Psoas muscle (tissue), 8 donors: ENCODE measurements at places on chromosomes 3 and 15.

GRCh38 chr15:58115692-58116091 is 22.5 kb upstream of the AQP9 start:
- H3K4me1 ChIP-seq = no peaks in the 10 kb centered on the region
- no peaks in the 10 kb centered on the region for H3K36me3 ChIP-seq
- peaks cover 5% of the 10 kb centered on the region for H3K27me3 ChIP-seq
- H3K4me3 ChIP-seq = no peak overlapping the region
- H3K27ac ChIP-seq = no peak overlapping the region

DNA sequence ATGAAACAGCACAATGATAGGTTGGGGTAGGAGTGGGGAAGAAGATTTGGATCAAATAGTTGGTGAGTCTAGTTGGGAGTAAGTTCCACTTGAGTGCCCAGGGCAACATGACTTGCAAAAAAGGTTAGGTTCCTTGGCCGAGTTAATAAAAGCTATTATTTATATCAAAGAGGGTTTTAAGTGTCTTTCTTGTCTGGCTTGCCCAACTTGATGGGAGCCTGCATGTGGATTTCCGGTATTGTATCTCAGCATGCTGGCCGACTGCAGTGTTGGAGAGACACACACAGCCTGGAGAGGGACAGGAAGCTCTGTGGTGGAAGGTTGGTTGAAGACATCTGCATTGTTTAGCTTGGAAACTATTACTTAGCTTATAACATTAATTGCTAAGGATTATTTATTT is 449.5 kb upstream of the TBL1XR1 start:
- no peaks in the 10 kb centered on the region for H3K27me3 ChIP-seq
- no peak overlapping the region for H3K4me3 ChIP-seq
- no peak for DNase-seq

DNA sequence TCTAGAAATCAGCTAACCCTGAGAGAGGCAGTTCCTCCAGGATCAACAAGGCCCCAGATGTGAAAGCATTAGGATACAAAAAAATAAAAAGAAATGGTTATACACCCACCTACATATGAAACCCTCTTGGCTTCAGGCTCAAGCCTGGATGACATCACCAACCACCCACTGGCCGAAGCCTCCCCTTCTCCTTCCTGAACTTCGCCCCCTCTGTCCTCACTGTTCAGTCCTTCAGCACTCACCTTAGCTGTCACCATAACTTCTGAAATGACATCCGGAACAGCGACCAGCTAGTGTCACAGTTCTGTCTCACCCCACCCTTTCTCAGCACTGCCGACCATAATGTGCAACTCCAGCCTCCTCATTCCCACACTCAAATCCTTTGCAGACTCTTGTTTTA is 98.7 kb downstream of the PLCH1 start:
- H3K27me3 ChIP-seq = no peaks in the 10 kb centered on the region
- H3K4me3 ChIP-seq = no peak overlapping the region
- H3K27ac ChIP-seq = no peak overlapping the region
- DNase-seq = no peak
- no peaks in the 10 kb centered on the region for H3K36me3 ChIP-seq

GRCh38 chr3:45654397-45654944 is 34.7 kb upstream of the SACM1L start:
- no peaks in the 10 kb centered on the region for H3K36me3 ChIP-seq
- H3K4me3 ChIP-seq = no peak overlapping the region
- no peaks in the 10 kb centered on the region for H3K27me3 ChIP-seq
- peaks cover 55% of the 10 kb centered on the region for H3K4me1 ChIP-seq
- H3K27ac ChIP-seq = peak overlapping the region; percentile 66
- no peak for DNase-seq

DNA sequence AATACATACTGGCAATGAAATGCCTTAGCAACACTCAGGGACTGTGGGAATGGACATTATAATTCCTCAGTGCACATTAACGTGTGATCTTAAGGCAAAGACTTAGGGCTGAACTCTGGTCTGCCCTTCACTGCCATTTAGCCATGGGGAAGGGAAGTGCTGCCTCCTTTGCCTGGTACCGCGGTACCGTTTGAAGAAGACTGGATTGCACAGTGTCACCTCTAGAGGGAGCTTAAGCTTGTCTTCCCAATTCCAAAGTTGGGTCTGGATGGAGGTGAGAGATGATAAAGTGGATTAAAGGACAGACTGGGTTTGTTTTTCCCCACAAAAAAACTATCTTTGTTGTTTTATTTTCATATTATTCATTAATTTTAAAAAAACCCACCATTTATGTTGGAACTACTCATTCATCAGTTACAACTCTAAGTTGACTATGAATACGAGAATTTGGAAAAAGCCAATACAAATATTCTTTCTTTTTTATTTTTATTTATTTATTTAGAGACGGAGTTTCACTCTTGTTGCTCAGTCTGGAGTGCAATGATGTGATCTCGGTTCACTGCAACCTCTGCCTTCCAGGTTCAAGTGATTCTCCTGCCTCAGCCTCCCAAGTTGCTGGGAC is 60.0 kb upstream of the SYN2 start:
- H3K27ac ChIP-seq = no peak overlapping the region
- H3K27me3 ChIP-seq = peaks cover 5% of the 10 kb centered on the region
- H3K36me3 ChIP-seq = no peaks in the 10 kb centered on the region
- H3K4me1 ChIP-seq = no peaks in the 10 kb centered on the region
- DNase-seq = no peak
- H3K4me3 ChIP-seq = no peak overlapping the region

DNA sequence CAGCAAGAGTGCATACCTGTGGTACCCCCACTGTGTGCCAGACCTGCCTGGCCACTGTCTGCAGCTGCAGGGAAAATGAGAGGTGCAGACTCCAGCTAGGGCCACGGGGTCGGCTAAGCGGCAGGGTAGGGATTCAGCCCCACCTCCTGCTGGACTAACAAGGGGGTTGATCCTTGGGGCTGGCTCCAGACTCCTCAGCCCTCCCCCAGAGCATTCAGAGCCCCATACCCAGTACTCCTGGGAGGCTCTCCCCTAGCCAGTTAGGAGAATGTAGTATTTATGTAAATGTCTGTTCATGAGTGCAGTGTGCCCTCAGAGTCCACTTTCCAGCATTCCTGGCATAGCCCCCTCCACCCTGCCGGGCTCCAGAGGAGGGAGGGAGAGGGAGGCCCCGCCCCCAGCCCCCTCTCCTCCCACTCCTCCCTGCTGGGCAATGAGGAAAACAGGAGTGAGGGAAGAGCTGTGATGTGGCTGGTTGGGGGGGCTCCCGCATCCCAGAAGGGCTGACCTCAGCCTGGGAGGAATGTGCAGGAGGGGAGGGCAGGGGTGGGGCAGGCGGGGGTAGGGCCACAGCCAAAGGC is 4.5 kb upstream of the SEMA3B start:
- peak overlapping the region; percentile 63 for H3K27ac ChIP-seq
- DNase-seq = peak; percentile 82
- no peak overlapping the region for H3K4me3 ChIP-seq
- no peaks in the 10 kb centered on the region for H3K36me3 ChIP-seq

DNA sequence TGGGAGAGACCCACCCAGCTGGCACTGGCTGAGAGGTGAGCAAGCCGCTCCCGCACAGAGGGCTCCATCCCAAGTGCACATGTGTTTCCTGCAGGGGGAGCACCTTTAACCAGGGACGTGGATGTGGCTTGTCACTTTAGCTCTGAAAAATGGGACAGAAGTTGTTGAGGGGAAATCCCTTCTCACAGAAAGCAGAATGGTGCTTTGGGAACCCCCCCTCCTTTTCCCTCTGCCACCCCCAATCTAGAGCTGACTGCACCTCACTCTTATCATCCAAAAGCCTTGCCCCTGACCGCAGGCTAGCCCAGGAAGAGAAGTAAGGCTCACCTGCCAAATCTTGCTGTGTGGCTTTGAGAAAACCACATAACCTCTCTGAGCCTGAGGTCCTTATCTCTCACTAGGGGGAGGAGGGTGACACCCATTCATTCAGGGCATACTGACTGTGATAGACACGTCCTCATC is 77.9 kb downstream of the RPN1 start:
- H3K27me3 ChIP-seq = peaks cover 17% of the 10 kb centered on the region
- no peak overlapping the region for H3K4me3 ChIP-seq
- no peaks in the 10 kb centered on the region for H3K4me1 ChIP-seq

GRCh38 chr3:62809369-62809768 is 65.8 kb downstream of the CADPS start:
- H3K27ac ChIP-seq = no peak overlapping the region
- no peaks in the 10 kb centered on the region for H3K36me3 ChIP-seq
- no peaks in the 10 kb centered on the region for H3K4me1 ChIP-seq
- H3K27me3 ChIP-seq = peaks cover 3% of the 10 kb centered on the region

- H3K4me1 ChIP-seq = no peaks in the 10 kb centered on the region
- DNase-seq = no peak
- no peaks in the 10 kb centered on the region for H3K36me3 ChIP-seq
- no peak overlapping the region for H3K27ac ChIP-seq
- no peaks in the 10 kb centered on the region for H3K27me3 ChIP-seq
These were observed 75.8 kb upstream of the ABI3BP start for GRCh38 chr3:101068876-101069606.

DNA sequence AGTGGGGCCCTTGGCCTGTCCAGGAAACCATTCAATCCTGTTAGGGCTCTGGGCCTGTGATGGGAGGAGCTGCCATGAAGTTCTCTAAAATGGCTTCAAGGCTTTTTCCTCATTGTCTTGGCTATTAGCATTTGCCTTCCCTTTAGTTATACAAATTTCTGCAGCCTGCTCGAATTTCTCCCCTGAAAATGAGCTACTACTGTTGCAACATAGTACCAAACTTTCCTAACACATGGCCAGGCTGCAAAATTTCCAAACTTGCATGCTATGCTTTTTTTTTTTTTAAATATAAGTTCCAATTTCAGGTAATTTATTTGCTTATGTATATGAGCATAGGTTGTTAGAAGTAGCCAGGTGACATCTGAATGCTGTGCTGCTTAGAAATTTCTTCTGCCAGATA is 560.8 kb upstream of the TBL1XR1 start:
- DNase-seq = no peak
- peaks cover 5% of the 10 kb centered on the region for H3K4me1 ChIP-seq
- no peaks in the 10 kb centered on the region for H3K36me3 ChIP-seq
- no peak overlapping the region for H3K4me3 ChIP-seq
- no peaks in the 10 kb centered on the region for H3K27me3 ChIP-seq

DNA sequence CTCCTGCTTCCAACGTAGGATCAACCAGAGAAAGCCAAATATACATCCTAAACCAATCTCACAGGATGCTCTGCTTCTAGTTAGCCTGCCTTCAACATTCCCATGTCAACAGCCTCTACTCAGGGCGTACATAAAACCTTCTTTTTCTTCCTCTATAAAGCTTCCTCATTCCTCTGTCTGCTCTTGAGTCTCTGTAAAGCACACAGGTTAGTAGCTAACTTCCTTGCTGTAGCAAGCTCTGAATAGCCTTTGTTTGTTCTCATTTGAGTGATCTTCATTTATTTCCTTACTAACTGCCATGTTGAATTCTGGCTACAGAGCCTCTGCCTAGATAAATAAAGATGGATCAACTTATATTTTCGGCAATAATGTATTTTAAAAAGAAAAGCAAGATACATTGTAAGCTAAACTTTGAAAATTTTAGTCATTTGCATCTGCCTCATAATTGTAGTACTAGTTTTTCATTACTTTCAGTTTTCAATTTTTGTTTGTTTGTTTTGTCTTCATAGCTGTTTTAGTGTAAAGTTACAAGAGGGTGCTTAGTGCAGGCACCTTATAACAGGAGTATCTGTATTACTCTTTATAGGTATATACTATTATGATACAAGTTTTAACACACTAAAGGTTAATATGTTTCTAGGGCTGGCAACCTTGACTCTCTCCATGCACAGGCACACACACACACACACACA is 498.2 kb downstream of the PYDC2 start:
- H3K27me3 ChIP-seq = no peaks in the 10 kb centered on the region
- H3K36me3 ChIP-seq = no peaks in the 10 kb centered on the region
- DNase-seq = no peak
- H3K4me3 ChIP-seq = no peak overlapping the region

DNA sequence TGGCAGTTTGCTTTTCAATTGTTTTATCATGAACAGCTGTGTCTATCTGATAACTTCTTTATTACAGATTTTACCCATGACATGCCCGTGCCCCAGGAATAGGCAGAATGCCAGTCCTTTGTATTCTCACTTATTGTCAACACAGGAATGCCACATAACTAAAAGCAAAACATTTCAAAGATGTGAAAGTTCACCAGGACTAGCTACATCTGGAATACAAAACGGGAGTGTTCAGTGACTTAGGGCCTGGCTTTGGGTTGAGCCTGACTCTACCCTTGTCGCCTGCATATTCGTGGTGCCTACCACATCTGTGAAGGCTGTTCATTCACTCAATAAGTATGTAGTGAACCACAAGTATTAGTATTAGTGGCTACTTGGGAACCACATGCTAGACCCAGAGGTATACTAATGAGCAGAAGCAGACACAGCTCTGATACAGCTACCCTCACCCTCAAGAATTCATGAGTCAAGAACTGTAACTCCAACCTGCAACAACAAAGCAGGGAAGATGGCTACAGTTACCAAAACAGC is 2.9 kb downstream of the TNFSF10 start:
- H3K27ac ChIP-seq = peak overlapping the region; percentile 9
- peak overlapping the region; percentile 68 for H3K4me3 ChIP-seq
- peaks cover 9% of the 10 kb centered on the region for H3K4me1 ChIP-seq
- DNase-seq = no peak

DNA sequence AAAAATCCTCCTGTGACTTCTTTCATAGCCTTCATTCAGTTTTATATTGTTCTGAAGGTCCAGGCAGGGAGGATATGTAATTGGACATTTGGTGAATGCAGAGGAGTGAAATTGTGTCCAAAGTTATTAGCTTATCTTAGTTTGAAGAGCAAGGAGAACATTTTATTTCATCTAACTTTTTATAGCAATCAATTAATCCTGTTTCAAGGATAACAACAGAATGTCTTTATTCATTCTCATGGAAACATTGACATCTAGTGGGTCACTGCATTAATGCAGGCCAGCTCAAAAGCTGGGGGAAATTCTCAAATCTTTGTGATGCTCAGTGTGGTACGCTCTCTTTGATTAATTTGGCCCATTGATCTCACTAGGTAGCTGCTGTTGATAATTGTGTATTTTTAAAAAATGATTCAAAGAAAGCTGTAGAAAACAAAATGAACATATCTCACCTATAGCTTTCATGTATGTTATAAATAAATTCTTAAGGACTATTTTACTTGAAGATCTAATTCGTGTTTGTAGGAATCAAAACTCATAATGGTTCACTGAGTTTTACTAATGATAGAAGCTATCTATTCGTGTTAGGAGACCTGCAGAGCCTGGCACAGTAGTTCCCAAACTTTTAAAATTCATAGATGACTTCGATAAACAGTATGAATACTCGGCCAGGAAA is 150.8 kb upstream of the KCNMB2 start:
- no peak overlapping the region for H3K4me3 ChIP-seq
- peaks cover 13% of the 10 kb centered on the region for H3K4me1 ChIP-seq
- no peaks in the 10 kb centered on the region for H3K27me3 ChIP-seq
- H3K27ac ChIP-seq = no peak overlapping the region

- no peaks in the 10 kb centered on the region for H3K27me3 ChIP-seq
- H3K36me3 ChIP-seq = no peaks in the 10 kb centered on the region
- no peaks in the 10 kb centered on the region for H3K4me1 ChIP-seq
- H3K27ac ChIP-seq = no peak overlapping the region
These were observed 1.4 kb downstream of the LCTL start for GRCh38 chr15:66564136-66565041.

DNA sequence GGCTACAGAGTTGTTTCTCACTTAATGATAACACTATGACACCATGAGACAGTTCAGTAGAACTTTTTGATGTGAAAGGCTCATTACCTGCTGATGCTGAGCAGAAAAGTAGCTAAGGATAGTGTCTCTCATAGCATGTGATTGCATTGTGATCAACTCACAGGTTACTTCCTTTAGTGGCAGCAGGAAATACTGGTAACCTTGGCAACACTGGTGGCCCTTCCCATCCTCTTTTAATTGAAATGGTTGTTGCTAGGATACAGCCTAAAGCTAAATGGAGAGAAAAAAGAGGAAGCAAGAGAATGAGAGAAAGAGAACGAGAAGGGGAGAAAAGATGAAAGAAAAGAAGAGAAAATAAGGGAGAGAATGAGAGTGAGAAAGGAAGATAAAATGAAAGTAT is 204.7 kb upstream of the GAP43 start:
- H3K27me3 ChIP-seq = no peaks in the 10 kb centered on the region
- no peaks in the 10 kb centered on the region for H3K36me3 ChIP-seq
- H3K4me3 ChIP-seq = no peak overlapping the region
- no peak for DNase-seq
